MM.1S (cell line): ENCODE measurements at places on chromosomes 1 and 21.

DNA sequence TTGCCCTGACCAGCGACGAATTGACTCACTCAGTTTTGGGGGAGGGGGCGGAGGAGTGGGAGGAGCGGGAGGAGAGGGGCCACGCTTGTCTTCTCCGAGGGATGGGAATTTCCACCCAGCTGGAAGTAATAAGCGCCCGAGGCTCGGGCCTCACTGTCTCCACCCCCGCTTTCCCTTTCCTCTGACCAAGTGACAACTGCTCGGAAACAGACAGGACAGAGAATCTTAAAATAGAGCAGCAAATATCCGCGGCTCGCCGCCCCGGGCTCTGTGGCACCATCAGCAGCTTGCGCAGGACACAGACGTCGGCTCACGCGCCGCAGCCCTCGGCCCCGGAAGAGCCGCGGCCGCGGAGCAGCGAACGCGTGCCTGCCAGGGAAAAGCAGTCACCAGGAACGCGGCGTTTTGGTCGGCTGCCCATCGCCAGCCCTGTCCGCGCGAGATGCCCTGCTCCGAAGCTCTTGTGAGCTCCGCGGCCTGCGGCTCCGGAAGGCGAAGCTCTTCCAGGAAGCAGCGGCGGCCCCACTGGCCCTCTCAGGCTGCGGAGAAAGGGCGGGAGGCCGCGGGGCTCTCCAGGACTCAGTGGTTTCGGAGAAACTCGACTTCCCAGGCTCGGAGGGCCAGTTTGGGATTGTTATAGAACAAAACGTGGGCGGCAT is 10.7 kb upstream of the RGS16 start:
- DNase-seq: peak; percentile 84
- no peaks in the 10 kb centered on the region for H3K36me3 ChIP-seq
- peaks cover 19% of the 10 kb centered on the region for H3K27me3 ChIP-seq
- peaks cover 20% of the 10 kb centered on the region for H3K4me1 ChIP-seq

DNA sequence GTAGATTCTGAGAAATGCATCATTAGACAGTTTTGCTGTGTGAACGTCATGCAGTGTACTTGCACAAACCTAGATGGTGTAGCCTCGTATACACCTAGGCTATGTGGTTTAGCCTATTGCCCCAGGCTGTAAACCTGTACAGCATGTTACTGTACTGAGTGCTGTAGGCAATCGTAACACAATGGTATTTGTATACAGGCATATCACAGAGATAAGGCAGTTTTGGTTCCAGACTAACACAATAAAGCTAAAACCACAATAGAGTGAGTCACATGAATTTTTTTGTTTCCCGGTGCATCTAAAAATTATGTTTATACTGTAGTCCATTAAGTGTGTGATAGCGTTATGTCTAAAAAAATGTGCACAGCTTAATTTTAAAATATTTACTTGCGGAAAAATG is 6.9 kb downstream of the IL10RB start:
- no peak overlapping the region for H3K4me3 ChIP-seq
- H3K27me3 ChIP-seq: no peaks in the 10 kb centered on the region
- no peaks in the 10 kb centered on the region for H3K36me3 ChIP-seq
- H3K4me1 ChIP-seq: peaks cover 18% of the 10 kb centered on the region
- no peak for DNase-seq
- H3K27ac ChIP-seq: no peak overlapping the region

GRCh38 chr1:166695115-166695514 is 144.2 kb upstream of the POGK start:
- H3K27me3 ChIP-seq: no peaks in the 10 kb centered on the region
- H3K36me3 ChIP-seq: no peaks in the 10 kb centered on the region
- no peak overlapping the region for H3K4me3 ChIP-seq
- DNase-seq: no peak
- H3K4me1 ChIP-seq: no peaks in the 10 kb centered on the region
- no peak overlapping the region for H3K27ac ChIP-seq

DNA sequence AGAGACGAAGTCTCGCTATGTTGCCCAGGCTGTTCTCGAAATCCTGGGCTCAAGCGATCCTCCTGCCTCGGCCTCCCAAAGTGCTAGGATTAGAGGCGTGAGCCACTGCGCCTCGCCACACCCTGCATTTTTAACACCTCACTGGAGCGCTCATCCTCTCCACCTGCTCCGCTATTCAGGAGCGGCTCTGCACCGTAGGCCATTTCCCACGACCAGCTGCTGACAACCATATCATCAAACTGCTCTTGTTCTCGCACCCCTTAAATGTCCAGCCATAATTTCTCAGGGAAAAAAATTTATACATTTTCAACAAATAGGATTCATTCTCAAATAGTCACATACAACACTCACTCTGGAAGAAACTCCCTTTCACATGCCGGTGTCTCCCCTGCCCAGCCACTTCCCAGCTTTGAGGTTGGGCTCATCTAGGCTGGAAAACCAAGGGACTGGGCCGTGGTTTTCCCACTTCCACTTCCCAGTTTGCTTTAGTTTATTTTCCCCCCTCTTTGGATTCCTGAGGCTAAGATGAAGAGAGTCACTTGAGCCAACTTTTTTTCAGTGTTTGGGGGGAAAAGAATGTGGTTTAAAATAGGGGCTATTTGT is 639 bp upstream of the IPO9 start:
- H3K4me3 ChIP-seq: peak overlapping the region; percentile 18; the same call in 1 of the 2 replicates
- DNase-seq: no peak
- no peaks in the 10 kb centered on the region for H3K27me3 ChIP-seq
- H3K27ac ChIP-seq: no peak overlapping the region
- peaks cover 20% of the 10 kb centered on the region for H3K4me1 ChIP-seq
- H3K36me3 ChIP-seq: no peaks in the 10 kb centered on the region

GRCh38 chr1:182807907-182808306 is 18.3 kb downstream of the NPL start:
- H3K27ac ChIP-seq: no peak overlapping the region
- no peaks in the 10 kb centered on the region for H3K27me3 ChIP-seq
- no peaks in the 10 kb centered on the region for H3K36me3 ChIP-seq
- DNase-seq: no peak
- H3K4me1 ChIP-seq: no peaks in the 10 kb centered on the region

- no peaks in the 10 kb centered on the region for H3K27me3 ChIP-seq
- H3K4me1 ChIP-seq: no peaks in the 10 kb centered on the region
- H3K27ac ChIP-seq: no peak overlapping the region
These were observed 38.6 kb upstream of the GPR88 start for GRCh38 chr1:100499194-100499811.

- H3K4me1 ChIP-seq: no peaks in the 10 kb centered on the region
- no peaks in the 10 kb centered on the region for H3K36me3 ChIP-seq
- no peak overlapping the region for H3K4me3 ChIP-seq
- DNase-seq: peak; percentile 52
- no peak overlapping the region for H3K27ac ChIP-seq
- no peaks in the 10 kb centered on the region for H3K27me3 ChIP-seq
These were observed 510.9 kb upstream of the DAB1 start for GRCh38 chr1:57934745-57935144.

DNA sequence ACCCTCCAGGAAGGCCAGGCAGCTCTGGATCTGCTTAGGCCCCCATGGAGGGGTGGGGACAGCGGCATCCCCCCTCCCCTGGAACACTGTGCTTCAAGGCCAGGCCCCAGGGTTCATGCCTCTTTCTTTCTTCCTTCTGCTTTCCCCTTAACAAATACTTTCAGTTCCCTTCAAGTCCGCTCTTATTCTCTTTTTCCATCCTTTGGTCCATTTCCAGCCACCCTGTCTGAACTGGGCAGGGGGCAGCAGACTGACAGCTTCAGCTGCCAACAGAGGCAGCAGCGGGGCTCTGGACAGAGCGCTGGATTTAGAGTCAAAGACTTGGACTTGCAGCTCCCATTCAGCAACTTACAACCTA is 1.1 kb upstream of the CD244 start:
- DNase-seq: no peak
- H3K27ac ChIP-seq: no peak overlapping the region
- no peaks in the 10 kb centered on the region for H3K4me1 ChIP-seq
- no peaks in the 10 kb centered on the region for H3K27me3 ChIP-seq
- H3K36me3 ChIP-seq: no peaks in the 10 kb centered on the region

GRCh38 chr1:235415008-235415904 is 48.0 kb downstream of the TBCE start:
- H3K36me3 ChIP-seq: no peaks in the 10 kb centered on the region
- H3K27me3 ChIP-seq: no peaks in the 10 kb centered on the region
- no peaks in the 10 kb centered on the region for H3K4me1 ChIP-seq
- no peak overlapping the region for H3K4me3 ChIP-seq
- peak; percentile 75 for DNase-seq
- no peak overlapping the region for H3K27ac ChIP-seq
